ENCODE measurements at places on chromosomes 1 and 21.
A peak's percentile ranks its signal among the peaks of the same experiment; 100 is the strongest.

- DNase-seq, result no peak
Observed at GRCh38 chr1:234532503-234532922, 53.5 kb upstream of the TARBP1 start.

- no peak for DNase-seq
Observed at GRCh38 chr1:155016231-155016831, 13.7 kb downstream of the ZBTB7B start.

GRCh38 chr1:31216016-31216415 lies 23.7 kb downstream of the NKAIN1 start:
- DNase-seq, result peak; percentile 53

DNA sequence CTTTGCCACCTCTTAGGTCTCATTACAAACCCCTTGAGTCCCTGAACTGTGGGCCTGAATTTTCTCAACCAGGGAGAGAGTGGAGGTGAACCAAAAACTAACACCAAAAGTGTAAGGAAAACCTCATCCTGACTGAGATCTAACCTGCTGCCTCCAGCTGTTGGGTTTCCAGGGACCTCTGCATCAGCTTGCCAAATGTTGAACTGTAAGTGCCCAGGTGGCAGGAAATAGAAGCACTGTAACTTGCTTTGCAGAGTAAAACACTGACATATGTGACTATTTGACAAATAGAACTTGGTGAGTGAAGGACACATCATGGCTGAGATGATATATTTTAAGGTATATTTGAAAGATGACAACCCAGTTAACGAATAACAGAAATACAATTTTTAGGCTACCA lies 48.4 kb upstream of the NR5A2 start:
- DNase-seq, result no peak

- DNase-seq, result no peak
Observed at GRCh38 chr1:227797144-227797543, 18.3 kb upstream of the PRSS38 start.

- DNase-seq, result no peak
Observed at GRCh38 chr1:59029411-59030167, 245.7 kb upstream of the JUN start.

GRCh38 chr1:222168621-222169020 lies 379.3 kb downstream of the HHIPL2 start:
- no peak for DNase-seq

GRCh38 chr1:193498088-193498655 lies 311.8 kb upstream of the B3GALT2 start:
- no peak for DNase-seq

DNA sequence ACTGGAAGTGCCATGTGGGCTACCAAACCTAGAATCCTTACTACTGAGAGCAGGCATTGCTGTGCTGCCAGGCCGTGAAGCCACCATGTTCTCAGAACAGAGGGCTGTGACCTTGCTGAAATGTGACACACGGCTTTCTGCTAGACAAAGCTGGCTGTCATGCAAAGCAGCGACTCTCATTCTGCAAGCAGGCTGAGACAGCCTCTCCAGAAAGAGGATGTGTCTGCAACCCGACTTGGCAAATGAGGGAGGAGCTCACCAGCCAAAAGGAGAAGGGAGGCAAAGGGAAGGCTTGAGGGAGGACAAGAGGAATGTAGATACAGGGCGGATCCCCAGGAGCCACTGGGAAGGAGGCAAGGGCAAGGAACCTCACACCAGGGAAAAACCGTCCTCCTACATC lies 85.7 kb upstream of the KRTAP19-8 start:
- DNase-seq, result no peak

DNA sequence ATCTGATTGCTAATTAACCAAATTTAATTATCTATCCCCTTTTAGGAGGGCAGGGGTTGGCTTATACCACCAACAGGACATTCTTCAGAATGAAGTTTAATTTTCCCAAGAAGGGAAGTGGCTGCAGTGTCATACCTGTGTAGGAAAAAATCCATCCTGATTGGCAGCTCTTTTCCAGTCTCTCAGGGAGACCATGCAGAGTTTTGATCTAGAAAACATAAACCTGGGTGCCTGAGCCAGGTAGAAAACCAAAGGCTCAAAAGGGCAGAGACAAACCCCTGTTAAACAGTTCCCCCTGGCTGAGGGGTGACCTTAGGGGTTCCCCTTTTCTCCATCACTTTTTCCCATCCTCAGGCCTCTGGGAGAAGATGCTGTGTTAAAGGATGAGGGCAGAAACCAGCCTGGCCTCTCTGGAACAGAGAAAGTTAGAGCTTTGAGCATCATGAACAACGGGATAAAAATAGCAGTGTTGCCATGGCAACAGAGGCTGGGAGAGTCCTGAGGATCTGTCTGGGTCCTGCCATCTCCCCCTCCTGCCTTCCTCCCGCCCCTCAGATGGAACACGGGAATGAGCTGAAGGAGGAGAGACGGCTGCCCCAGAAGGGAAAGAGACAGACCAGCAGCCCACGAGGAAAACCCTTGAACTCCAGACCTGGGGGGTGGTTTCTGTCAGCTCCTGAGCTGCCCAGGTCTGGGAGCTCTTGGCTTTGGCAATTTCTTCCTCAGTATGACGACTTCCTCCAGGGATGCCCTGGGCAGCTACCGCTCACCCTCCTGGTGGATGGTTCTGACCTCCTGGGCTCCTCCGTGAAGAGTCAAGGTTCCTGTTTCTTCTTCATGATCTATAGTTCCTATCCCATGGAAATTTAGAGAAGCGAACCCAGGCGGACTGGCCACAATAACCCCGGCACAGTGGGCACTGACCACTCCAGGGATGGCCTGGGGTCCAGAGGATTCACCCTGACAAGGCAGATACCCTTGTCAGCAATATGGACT lies 14.0 kb upstream of the LEMD1 start:
- DNase-seq, result no peak

- no peak for DNase-seq
Observed at GRCh38 chr1:15231714-15232201, 15.3 kb upstream of the FHAD1 start.

DNA sequence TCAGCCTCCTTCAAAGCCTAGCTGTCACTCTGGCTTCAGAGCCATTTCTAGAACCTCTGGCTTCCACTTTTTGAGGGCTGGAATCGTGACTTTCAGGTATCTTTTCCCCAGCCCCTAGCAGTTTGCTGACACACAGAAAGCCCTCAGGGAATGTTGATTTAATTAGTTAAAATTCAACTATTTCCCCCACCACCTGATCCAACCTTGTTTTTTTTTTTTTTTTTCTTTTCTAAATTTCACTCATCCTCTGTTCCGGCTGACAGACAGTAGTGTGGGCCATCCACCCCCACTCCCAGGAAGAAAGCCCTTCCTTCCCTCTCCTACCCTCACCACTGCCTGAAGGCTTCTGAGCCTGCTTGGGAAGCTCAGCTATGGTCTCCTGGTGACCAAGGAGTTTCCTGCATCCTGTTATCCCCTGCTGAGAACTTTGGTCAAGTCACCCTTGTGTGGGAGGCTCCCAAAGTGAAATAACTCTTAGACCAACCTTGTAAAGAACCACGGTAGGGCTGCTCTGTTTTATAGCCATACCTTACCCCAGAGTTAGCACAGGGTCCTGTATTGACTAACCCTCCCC lies 29.4 kb downstream of the KCNJ6 start:
- DNase-seq, result no peak

GRCh38 chr1:98888869-98889268 lies 115.8 kb downstream of the PLPPR5 start:
- no peak for DNase-seq

DNA sequence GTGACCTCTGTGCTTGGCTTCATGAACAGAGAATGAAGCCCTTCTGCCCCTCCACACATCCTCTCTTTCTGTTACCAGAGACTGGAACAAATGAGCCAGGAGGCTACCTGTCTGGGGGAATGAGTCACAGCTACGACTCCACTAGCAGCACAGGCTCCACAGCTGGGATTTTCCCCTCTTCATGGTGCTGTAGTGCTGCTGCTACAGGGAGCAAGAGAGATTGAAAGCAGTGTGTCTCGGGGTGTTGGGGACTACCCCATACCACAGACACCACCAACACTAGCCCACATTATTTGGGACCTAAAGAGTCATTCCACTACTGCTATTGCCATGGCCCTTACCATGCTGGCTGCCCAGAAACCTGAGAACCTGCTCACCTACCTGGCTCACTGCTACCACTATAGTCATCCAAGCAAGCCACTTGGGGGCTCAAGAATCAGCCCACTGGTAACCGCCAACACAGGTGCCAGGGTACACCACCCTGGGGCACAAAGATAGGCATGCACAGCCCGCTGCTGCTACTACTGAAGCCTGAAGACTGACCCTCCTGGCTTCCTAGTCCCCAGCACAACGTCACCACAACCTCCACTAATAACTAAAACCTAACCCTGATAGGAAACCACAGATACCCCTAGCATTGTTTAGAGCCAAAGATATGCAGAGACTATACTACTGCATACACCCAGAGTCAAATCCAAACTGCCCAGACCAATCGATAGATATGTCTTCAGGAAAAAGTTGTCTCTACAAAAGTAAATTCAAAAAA lies 17.7 kb downstream of the CD1E start:
- DNase-seq, result no peak

GRCh38 chr21:20592463-20592862 lies 405.7 kb upstream of the NCAM2 start:
- DNase-seq, result no peak

DNA sequence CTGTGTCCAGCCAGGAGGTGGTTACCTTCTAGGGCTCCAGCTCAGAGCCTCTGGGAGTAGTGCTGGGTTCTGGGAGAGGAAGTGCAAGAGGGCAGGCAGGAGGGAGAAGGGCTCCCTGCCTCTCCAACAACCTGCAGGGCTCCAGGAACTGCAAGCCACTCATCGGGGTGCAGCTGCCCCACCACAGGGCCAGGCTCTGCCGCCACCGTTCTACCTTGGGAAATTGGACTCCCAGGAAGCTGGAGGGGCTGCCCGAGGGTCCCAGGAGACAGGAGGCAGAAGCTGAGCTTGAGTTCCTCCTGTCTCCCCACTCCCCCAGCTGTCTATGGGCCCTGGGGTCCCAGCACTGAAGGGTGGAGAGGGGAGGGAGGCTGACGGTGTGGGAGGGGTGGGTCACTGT lies 7.4 kb upstream of the PRDM16 start:
- no peak for DNase-seq

DNA sequence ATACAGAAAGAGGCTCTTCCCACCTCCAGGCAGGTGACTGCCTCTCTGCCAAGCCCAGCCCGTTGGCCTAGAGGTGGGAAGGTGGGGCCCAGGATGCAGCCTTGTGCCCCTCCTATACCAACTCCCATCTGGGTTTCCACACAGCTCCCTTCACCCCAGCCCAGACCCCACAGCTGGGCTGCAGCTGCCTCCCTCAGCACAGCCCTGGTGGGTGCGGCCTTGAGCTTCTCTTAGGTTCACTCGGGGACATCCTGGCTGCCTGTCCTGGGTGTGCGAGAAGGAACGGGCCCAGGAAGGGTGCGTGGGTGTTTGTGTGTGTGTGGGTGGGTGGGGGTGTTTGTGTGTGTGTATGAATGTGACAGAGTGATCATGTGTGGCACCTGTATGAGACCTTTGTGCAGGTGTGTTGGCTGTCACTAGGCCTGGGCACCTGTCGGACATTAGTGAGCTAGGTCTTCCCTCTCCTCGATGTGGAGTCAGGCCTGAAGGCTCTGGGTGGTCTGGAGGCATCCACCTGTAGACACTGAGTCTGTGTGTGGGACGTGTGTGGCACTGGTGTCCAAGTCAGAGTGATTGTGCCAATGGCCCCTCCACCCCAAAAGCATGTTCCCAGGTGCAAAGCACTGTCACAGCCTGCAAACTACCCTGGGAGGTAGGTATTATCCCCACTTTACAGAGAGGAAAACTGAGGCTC lies 30.7 kb downstream of the FOXO6 start:
- peak; percentile 90 for DNase-seq

DNA sequence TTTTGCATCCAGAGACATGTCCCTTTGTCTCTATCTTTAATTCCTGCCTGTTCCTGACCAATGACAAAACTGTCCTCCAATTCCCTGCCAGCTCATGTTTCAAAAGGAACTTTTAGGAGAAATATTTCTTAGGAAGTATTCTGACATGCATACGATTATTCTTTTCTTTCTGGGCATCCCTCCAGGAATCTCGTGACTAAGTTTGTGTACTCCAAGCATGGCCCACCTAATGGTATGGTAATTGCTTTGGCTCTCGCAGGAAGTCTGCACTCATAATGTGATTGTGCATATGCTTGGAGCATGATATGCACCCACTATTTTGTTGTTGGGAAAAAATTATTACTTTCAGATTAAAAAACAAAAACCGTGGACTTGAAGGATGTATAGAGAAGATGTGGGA lies 256.4 kb downstream of the PRDM2 start:
- no peak for DNase-seq

DNA sequence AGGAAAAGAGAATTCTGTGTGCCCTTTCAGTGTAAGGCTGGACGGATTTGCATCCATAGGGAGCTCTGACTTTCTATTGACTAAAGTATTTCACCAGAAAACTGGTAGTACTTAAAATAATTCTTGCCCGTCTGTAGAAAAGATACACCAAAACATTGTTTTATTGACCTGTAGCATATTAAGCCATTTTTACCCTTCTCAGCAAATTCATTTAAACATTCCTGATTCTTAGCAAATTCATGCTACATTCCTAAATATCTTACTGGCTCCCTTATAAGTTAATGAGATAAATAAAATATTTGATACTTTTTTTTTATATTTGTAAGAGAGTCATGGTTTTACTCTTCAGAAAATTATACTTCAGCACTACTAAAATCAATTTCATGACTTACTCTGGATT lies 1.6 kb upstream of the IPP start:
- DNase-seq, result no peak

DNA sequence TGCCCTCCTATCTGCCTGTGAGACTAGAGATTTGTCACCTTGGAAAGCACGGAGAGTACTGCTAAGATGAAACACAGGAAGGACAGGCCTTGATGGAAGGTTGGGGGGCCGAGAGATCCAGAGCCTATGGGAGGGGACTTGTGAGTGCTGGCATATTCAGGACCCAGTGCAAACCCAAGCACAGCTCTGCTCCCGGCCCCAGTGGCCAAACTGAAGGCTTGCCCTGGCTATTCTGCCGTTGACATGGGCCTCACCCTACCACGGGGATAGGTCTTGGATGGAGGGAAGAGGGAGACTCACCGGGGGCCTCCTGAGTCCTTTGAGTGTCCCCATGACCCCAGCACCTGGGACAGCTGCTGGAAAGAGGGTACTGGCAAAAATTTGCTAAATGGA lies 4.6 kb upstream of the EVA1B start:
- no peak for DNase-seq
